ENCODE measurements at places on chromosomes 2 and 18.

DNA sequence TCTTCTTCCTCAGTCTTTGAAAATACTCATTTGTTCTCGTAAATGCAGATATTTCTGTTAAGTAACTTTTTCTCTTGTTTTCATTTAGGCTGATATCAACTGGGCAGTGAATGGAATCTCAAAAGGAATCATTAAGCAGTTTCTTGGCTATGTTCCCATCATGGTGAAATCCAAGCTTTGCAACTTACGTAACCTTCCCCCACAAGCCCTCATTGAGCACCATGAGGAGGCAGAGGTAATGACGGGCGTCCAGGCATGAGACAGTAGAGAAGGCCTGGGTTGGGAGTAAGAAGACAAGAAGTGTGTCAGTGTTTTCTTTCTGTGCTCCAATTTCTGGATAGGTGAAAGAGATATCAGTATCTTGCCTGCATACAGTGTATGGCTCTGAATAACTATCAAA lies 5.1 kb downstream of the POLR1B start:
- DNase-seq: no peak

DNA sequence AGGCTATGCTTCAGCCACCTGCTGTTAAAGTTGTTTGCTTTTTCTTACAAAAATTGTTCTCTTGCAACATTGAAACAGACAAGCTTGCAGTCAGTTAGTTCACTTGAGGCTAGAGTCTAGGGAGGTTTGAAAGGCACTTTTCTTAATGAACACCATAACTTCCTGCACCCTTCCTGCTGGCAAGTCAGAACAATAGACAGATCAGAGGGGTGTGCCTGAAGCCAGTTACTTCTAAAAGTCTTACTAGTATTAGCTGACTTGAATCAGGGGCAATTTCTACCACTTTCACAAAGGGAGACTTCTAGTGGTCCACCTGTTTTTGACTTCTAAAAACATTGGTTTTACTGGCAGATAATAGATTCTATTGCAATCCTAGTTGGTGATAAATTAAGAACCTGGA lies 367.4 kb upstream of the CDH20 start:
- no peak for DNase-seq

DNA sequence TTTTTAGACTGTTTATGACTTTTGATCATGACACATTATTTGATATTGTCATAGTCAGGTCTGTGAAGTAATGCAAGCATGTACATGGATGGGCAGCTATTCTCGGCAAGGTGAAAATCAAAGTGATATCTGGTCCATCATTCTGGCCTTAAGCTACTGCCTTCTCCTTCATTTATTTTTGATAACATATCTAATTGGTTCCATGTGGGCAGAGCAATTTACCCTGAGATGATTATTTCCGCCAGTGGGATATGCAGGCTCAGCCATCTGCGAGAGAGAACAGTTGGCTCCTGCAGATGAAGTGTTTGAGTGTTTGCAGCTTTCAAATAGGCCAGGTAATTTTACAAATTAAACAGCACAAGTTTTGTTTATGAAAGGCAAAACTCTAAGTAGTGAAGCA lies 116.4 kb downstream of the LYPD6 start:
- DNase-seq: peak; percentile 39

DNA sequence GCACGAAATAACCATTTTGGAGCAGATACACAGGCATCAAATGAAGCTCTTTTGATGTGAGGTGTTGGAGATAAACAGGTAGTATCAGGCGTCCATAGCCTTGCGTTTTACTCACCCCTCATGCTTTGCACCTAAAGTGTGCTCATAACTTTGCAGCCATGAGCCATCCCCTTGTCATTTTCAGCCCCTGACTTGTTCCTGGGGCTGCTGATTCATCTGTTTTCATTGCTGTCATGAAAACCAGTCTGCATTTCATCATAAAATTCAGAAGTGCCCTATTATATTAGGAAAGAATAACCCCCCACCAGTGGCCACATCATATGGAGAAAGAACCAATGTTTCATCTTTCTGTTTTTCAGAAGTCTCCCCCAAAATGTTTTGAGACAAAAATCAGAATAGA lies 329.7 kb upstream of the NRP2 start:
- DNase-seq: no peak

GRCh38 chr2:189595417-189595816 lies 14.8 kb upstream of the SLC40A1 start:
- no peak for DNase-seq

DNA sequence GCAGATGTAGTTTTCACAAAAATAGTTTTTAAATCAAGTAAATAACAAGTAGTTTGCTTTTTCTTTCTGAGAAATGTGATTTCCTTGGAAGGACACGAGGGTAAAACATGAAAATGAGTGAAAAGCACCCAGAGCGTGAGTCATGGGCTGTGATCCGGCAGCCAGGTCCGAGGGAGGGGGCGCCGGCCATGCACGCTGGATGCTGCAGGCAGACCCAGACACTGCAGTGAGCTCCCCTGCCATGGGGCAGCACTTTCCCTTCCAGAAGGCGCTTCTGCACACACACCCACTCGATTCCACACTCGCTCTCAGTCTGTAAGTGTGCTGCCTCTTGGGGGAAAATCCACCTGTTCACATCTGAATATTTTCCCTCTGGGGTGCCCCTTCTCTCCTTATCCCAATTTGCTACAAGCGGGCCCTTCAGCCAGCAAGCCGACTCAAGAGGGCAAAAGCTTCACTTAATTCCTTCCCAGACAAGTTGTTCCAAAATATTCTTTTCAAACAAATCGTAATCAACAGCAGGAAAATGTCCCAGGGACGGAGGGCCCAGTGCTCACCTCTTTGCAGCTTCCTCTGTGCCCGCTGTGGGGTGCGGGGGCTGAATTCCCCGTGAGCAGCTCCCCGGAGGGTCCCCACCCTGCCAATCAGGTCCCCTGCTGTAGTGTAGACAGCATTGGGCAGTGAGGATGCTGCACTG lies 87.0 kb upstream of the ID2 start:
- DNase-seq: no peak

- DNase-seq: peak; percentile 34
Measured at GRCh38 chr18:8084160-8084559, 517.0 kb downstream of the PTPRM start.

GRCh38 chr2:134135793-134136192 lies 118.1 kb upstream of the MGAT5 start:
- DNase-seq: no peak

- no peak for DNase-seq
Measured at GRCh38 chr2:119823734-119824334, 64.1 kb downstream of the PTPN4 start.

DNA sequence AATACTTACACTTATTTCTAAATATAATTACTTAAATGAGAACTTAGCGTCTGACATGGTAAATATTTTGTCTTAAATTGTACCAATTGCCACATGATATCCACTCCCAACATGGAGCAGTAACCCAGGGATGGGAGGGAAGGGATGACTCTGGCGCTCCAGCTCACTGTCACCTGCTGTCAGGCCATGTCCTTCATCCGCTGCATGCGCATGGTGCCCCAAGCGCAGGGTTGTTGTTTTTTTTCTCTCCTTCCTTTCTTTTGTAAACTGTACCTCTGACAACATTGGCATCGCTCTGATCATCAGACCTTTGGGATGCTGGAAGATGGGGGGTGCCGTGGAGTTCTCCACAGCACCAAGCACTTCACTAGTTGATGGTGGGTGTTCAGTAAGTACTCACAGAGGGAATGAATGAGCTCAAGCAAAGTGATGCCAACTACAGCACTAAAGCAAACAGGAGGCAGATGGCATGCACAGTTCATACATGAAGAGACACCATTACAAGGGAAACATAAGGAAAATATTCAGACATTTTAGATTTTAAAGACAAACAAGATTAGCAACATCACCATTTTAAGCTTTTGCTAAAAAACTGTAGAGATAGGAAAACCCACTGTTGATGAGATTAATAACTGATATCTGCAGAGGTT lies 247.8 kb downstream of the GBX2 start:
- DNase-seq: no peak

- no peak for DNase-seq
Measured at GRCh38 chr2:236622660-236623059, 53.0 kb downstream of the ACKR3 start.

DNA sequence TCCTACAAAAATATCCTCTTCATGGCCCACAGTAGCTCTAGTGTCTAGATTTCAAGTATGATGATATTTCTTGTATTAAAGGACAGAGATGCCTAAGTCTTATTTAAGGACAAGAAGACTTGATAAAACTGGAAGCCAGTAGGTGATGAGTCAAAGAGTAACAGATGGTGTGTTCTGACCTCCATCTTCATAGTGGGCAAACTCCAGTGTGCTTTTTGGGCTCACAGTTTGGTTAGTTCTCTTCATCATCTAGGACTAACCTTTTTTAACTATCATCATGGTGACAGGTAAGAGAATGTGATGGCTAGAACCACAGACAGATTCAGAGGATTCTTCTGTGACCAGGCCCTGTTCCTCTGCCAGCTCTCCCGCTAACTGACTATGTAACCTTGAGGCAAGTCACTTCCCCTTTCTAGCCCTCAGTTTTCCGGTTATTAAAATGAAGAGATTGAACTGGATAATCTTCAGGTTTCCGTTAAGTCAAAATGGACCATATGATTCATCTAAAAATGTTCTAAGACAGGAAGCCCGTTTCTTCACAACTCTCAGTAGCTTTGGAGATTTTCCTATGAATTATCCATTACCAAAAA lies 140.3 kb upstream of the RASGRP3 start:
- no peak for DNase-seq

DNA sequence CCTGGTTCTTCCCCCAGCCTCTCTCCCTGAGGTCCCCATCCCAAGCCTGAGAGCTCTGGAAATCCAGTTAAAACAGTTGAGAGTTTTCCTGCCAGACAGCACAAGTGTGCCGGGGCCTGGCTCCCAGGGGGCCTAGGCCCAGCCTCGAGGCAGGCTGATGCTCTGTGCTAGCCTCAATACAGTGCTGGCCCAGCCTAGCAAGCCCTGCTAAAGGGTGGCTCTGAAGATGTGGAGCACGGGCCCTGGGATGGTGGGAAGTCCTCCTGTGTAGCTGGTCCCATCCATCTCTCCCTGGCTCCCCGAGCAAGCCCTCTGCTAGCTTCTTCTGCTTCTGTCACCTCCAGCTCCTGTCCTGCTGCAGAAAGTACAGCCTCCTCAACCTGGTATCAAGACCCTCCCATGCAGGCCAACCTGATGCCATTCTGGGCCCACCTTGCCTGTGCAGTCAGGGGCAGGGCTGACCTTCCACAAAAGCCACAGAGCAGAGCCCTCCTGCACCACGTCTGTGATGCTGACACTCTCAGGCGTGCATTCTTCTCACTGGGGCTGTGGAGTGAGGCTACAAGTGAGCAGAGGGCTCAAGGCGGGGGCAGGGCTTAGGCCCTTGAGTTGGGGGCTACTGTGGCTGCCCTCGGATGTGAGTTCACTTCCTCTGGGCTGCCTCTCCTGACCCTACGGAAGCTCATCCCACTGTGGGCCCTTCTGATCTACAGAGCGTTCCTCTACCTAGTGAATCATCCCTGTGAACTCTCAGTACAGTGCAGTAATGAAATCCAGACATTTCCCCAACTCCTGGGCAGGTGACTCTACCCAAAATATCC lies 60.1 kb upstream of the LAPTM4A start:
- DNase-seq: no peak

DNA sequence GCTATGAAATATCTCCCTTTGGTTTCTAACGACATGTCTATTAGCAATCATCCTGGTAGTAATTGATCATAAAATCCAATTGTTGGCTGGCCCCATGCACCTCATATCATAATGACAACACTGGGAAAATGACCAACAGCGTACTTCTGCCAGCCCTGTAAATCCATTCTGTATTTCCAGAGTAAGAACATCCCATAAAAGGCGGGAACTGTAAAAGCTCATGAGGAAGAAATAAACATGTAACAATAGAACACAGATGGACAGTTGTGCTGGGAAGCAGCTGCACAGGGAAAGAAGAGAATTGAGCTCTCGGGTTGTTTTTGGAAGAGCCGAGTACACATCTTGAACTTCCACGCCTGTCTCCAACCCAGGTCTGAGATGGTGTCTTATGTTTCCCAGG lies 218.7 kb downstream of the CMPK2 start:
- DNase-seq: no peak

GRCh38 chr2:9703085-9703678 lies 72.4 kb upstream of the YWHAQ start:
- no peak for DNase-seq

- no peak for DNase-seq
Measured at GRCh38 chr2:82641598-82642180, 1817.4 kb downstream of the SUCLG1 start.

DNA sequence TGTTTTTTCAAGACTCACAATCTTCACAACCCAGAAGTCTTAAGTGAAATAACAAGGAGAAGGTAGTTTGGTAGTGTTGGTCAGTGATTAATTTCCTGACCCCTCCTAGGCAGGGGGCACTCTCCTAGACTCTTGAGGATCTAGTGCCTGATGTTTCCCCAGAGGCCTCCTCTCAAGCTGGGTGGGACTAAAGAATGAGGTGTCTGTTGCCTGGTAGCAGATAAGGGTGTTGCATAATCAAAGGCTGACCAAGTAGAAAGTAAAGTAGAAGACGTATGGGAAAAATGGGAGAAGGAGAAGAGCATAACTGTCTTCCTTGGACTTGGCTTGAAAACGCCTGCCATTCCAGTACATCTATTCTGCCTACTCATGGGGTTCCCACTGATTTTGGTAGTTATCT lies 37.8 kb downstream of the VIT start:
- DNase-seq: no peak

GRCh38 chr2:105571445-105571987 lies 172.7 kb upstream of the FHL2 start:
- DNase-seq: no peak

GRCh38 chr2:240292619-240293525 lies 142.6 kb upstream of the GPC1 start:
- no peak for DNase-seq

DNA sequence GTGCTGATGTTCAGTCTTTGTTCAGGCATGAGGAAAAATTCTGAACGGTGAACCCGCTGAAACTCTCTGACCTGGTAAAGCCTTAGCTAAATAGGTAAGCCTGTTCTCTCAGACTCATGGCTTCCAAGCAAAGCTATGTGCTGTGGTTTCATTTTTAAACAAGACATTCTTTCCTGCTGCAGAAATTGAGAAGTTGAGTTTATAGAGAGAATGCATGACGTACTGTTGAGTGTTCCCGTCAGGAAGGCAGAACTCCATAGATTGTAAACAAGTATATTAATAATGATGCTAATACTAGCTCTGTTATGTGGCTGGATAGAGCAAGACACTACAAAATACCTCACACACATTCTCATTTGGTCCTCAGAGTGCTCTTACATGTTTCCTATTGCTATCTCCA lies 424.0 kb upstream of the CRIM1 start:
- no peak for DNase-seq

DNA sequence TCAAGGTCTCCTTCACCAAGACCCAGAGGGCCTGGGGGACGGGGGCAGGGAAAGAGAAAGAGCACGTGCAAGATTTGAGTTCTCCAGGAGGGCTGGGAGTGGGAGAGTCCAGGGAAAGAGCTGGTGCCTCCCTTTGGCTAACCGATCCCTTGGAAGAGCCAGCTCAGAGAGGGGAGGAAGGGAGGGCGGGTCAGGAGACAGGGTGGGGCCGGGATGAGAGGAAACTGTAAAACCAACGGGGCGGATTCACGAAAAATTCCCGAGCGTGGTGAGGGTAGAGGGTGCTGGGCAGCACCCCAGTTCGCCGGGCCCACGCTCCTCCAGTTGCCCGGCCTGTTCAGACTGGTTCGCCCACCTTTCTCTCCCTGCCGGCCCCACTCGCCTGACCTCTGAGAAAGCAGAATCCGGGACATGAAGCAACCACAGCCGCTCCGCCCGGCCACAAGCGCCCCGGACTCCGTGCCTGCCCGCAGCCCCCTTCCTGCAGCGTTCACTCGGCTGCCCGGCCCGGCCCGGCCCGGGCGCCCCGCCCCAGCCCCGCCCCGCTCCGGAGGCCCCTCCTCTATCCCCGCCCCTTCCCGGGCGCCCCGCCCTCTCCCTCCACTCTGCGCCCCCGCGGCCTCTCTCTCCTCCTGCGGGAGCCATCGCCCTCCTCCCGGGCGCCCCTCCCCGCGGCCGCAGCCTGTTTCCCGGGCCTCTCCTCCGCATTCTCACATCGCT lies 230.9 kb upstream of the SMAD2 start:
- no peak for DNase-seq

All from NCI-H1436 treated with DMSO at 0.1 percent for 48 hours (cell line).